ENCODE measurements at places on chromosomes 2 and 18. TPM values are rescaled to one million over a fixed set of nuclear protein-coding genes. Genes with fewer than 3 reads are reported as not detected.

TUBA4B gene
- not detected for total RNA-seq

DLGAP1 gene
- total RNA-seq: not detected

CLEC4F gene
- not detected for total RNA-seq

SLC19A3 gene
- total RNA-seq: 2.3 TPM
